Tibial nerve (tissue), 4 donors: ENCODE measurements at places on chromosomes 11 and 22. TPM values are rescaled to one million over a fixed set of nuclear protein-coding genes. Genes with fewer than 3 reads are reported as not detected.
A peak's percentile ranks its signal among the peaks of the same experiment; 100 is the strongest.

The SPDYC gene
- not detected for total RNA-seq

The ANGPTL5 gene
- total RNA-seq, result 0.44 TPM

The OR10A2 gene
- total RNA-seq, result not detected

The OR4C3 gene
- not detected for total RNA-seq

The FAT3 gene
- 1.8 TPM for total RNA-seq

The PHOX2A gene
- total RNA-seq, result not detected

The DNAJB13 gene
- not detected for total RNA-seq

- DNase-seq, result no peak
Measured at GRCh38 chr22:40813912-40814315, 5.2 kb downstream of the SLC25A17 start.

GRCh38 chr11:73461335-73461840, 85.2 kb downstream of the RELT start:
- no peak for DNase-seq

DNA sequence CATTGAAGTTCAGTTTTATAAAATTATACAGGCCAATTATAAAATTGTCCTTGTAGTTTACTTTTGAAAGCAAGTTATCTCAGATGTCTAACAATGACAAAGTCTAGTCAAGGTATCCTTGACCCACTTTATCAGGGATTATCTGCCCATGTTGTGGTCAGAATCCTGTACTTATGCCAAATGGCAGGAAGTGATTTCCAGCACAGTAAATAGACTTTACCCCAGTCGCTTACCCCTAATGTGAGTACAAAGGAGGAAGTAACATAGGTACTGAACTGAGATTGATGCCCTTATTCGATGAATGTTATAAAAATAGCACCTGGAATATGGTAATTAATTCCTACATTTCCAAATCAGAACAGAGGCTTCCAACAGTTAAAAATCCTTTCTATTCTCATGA, 355.7 kb downstream of the CNTN5 start:
- no peak for DNase-seq

- DNase-seq, result no peak
Measured at GRCh38 chr11:20017320-20017719, 143.0 kb downstream of the DBX1 start.

GRCh38 chr22:43231724-43232034, 44.7 kb upstream of the TTLL12 start:
- no peak for DNase-seq

DNA sequence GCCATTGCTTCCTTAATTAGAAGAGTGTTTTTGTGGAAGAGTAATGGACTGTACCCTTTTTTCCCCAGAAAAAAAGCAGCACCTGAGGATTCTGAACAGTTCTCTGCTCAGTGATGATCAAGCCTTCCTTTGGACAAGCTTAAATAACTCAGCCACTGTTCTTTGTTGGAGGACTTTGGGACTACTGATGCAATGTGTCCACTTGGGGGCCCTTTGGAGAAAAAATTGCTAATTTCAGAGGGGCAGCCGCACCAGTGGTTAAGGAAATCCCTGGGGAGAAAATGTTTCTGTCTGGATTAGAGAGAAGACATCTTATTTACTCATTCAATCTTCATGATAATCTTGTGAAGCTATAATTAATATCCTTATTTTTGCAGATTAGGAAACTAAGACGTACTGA, 5.3 kb upstream of the KMT2A start:
- DNase-seq, result no peak

- DNase-seq, result no peak
Measured at GRCh38 chr11:2472428-2473186, 27.8 kb downstream of the KCNQ1 start.

DNA sequence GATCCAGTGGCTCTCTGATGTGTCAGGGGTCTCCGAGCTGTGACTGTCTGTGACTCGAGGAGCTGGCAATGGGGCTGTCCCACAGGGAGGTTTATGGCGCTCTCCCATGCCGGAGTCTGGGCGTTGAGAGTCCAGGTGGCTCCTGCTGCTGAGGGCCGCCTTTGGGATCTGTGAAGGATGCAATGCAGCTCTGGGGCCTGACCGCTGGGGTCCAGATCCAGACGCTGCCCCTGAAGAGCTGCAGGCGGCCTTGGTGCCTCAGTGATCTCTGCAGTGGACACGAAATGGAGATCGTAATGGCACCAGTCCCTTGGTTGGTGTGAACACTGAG, 155.3 kb downstream of the TBC1D22A start:
- DNase-seq, result no peak

DNA sequence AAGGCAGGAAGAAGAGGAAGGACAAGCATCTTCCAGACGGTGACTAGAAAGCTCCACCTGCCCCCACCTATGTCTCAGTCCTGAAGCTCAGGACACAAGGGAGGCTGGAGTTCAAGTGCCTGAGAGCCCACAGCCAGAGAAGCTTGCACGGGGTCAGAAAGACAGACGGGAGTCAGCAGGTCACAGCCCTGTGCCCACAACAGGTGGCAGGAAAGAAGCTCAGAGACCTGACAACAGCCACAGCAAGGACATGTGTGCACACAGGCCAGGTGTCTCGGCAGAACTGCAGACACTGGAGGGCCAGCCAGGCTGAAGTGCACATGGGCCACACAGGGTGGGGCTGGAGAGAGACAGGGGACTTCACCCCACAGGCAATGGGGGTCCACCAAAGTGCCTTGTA, 37.2 kb upstream of the MOB2 start:
- no peak for DNase-seq

DNA sequence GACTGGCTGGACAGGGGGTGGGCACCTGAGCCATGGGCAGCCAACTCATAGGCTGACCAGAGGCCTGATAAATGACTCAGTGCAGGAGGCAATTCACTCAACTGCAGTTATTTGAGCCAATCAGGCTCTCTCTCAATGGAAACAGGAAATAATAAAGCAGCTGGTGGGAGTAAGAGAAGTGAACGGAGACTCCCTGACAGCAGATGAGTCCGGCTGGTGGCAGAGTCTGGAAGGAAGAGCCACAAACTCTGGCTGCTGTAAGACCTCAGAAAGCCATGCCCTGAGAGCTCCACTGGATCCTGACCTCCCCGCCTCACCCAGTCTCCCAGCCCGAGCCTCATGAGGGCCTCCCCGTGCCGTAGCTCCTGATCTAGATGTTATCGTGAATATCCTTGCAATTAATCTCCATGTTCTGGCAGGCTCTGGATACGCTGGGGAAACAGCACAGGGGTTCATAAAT, 69.8 kb downstream of the TRIM29 start:
- DNase-seq, result no peak

- no peak for DNase-seq
Measured at GRCh38 chr11:19919050-19919561, 206.5 kb downstream of the NAV2 start.

- DNase-seq, result peak; percentile 66
Measured at GRCh38 chr11:2531277-2531986, 86.6 kb downstream of the KCNQ1 start.

- no peak for DNase-seq
Measured at GRCh38 chr11:69999721-70000120, 78.4 kb upstream of the ANO1 start.

DNA sequence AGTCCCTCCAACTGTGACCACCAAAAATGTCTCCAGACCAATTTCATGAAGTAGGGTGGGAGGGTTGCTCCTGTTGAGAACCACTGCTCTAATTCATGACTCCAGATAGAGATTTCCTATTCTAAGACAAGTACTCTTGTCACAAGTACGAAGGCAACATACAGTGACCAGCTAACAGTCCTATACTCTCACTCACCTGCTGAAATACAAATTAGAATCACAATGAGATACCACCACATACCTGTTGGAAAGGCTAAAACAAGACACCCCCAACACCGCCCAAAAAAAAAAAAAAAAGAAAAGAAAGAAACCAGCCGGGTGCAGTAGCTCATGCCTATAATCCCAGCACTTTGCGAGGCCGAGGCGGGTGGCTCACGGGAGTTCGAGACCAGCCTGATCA, 310.5 kb downstream of the SWAP70 start:
- DNase-seq, result no peak
